Cardiac atrium fibroblast (primary cell): ENCODE measurements at places on chromosomes 7 and 10. TPM values are rescaled to one million over a fixed set of nuclear protein-coding genes. Genes with fewer than 3 reads are reported as not detected.

Gene MUC12
- total RNA-seq, result 5.7 TPM in 1 of 2 replicates, not detected in the other

Gene PNLIPRP3
- total RNA-seq, result not detected in 2 replicates

Gene GDF2
- total RNA-seq, result not detected in 2 replicates

Gene NUDT5
- 37.7 and 56.9 TPM in 2 replicates for total RNA-seq

Gene CYP2W1
- total RNA-seq, result not detected in 2 replicates

Gene RAMP3
- total RNA-seq, result not detected in 2 replicates

Gene SLC25A28
- total RNA-seq, result 4.5 TPM in 2 replicates

Gene GTPBP10
- total RNA-seq, result 11.4 and 16.4 TPM in 2 replicates

Gene FASTK
- 69.1 and 85.9 TPM in 2 replicates for total RNA-seq

Gene CNPY1
- total RNA-seq, result not detected in 2 replicates

Gene SUN3
- total RNA-seq, result not detected in 2 replicates

Gene FAM237B
- not detected in 2 replicates for total RNA-seq

Gene PRKAR2B
- total RNA-seq, result 0.54 and 1.3 TPM in 2 replicates

Gene ARHGEF5
- total RNA-seq, result 2.6 and 3.4 TPM in 2 replicates

Gene CHAT
- not detected in 2 replicates for total RNA-seq

Gene ADCYAP1R1
- not detected in 2 replicates for total RNA-seq

Gene PPP1R3A
- total RNA-seq, result not detected in 2 replicates

Gene ASZ1
- not detected in 2 replicates for total RNA-seq

Gene HELLS
- total RNA-seq, result 7.8 and 20.9 TPM in 2 replicates

Gene PLXNA4
- total RNA-seq, result 9.2 and 15.4 TPM in 2 replicates

Gene SPDYE2B
- not detected in 2 replicates for total RNA-seq

Gene PTER
- total RNA-seq, result 7.6 and 15.2 TPM in 2 replicates

Gene PVRIG
- total RNA-seq, result not detected in 2 replicates

Gene SPDYE5
- not detected in 2 replicates for total RNA-seq

Gene ADARB2
- not detected in 2 replicates for total RNA-seq

Gene COBL
- not detected in 2 replicates for total RNA-seq

Gene ZCWPW1
- 0.72 and 0.81 TPM in 2 replicates for total RNA-seq

Gene OR2A12
- not detected in 2 replicates for total RNA-seq

Gene BAIAP2L1
- total RNA-seq, result 1.3 and 1.8 TPM in 2 replicates

Gene LGI1
- total RNA-seq, result not detected in 2 replicates

Gene ELFN1
- total RNA-seq, result 0.65 and 1.1 TPM in 2 replicates

Gene PLAC9
- total RNA-seq, result 89.7 and 128 TPM in 2 replicates

Gene AKR1C8
- not detected in 2 replicates for total RNA-seq

Gene TAS2R4
- total RNA-seq, result under 0.01 and 0.16 TPM in 2 replicates

Gene SNCG
- total RNA-seq, result 5.3 and 11.4 TPM in 2 replicates
